Heart left ventricle (tissue), 16 donors: ENCODE measurements at places on chromosomes 7 and 10. TPM values are rescaled to one million over a fixed set of nuclear protein-coding genes. Genes with fewer than 3 reads are reported as not detected.

- DNase-seq, result no peak
These were observed 28.4 kb upstream of the BMPR1A start for GRCh38 chr10:86728056-86728455.

DNA sequence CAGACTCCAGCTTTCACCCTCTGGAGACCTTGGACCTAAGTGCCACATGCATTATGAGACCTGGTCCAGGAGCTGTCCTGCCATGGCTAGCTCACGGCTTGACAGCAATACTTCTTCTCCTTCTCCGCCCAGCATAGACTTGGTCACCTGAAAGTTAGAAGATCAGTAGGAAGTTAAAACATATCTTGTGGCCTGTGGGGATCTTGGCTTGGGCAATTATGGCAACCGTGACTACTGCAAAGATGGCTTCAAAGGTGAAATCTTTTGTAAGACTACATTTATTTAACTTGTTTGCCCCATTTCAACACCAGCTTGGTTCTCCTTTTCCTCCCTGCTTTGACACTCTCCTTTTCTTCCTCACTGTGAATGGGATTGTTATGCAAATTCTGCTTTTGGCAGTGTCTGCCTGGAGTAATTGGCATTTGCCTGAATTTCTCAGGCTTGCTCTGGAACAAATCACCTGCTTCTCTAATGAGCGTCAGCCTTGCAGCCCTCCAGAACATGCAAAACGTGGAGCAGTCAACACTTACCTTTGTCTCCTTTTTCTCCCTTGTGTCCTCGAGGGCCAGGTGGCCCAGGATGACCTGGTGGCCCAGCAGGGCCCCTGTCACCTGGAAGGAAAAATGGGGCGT lies 53.4 kb downstream of the COL17A1 start:
- no peak for DNase-seq

The CTNNA3 gene
- 86.4 TPM for total RNA-seq

DNA sequence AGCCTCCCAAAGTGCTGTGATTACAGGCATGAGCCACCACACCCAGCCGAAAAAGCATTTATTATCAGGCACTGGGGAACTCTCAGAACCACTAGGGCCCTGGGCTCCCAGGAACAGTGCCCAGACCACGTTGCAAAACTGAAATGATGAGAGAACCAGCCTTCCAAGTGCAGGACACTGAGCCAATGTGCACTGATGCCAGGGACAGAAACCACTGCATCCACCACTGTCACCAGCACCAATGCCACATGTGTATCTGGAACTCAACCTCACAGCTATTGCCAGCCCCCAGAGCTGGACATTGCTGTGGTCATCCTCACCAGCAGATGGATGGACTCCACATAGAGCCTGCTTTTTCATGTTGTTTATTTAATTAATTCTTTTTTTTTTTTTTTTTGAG lies 28.2 kb upstream of the TPST1 start:
- DNase-seq, result no peak

The LRRC4 gene
- 4.0 TPM for total RNA-seq

DNA sequence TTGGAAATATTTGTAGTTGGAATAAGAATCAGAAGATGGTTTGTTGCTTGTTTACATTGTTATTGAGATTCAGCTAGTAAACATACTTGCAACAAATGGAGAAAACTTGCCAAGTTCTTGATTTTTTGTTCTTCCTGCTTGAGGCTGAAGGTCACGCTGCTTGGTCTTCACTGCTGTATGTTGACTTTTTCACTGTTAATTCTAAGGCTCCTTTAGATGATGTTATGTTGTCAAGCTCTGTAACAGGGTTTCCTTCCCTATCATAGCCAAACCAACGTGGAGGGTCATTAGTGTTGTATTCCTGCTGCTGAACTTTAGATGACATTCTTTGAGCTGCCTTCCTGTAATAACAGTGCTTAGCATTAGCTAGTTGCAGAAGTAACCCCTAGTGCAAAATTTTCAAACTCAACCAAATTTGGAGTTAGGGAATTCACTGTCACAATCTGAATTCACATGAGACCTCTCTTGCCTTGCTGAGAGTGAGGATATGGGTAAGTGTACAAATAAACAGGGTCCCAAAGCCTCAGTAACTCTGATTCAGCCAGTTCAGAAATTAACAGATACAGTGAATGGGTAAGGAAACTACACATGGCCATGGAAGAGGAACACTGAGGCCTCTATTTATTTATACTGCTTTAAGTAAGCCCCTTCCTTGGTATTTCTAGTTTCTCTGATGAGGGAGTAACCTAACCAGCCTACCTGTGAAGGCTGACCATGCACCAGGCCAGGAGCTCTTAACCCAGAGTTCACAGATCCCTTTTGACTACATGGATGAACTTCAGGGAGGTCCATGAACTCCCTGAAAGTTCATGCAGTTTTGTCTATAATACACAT lies 64.6 kb downstream of the FAM185A start:
- no peak for DNase-seq

- DNase-seq, result no peak
These were observed 975.8 kb upstream of the LRRTM3 start for GRCh38 chr10:65950075-65950474.

The AGAP6 gene
- 5.0 TPM for total RNA-seq

The PNLIP gene
- 2.3 TPM for total RNA-seq

- DNase-seq, result no peak
These were observed 178.0 kb upstream of the FAM3C start for GRCh38 chr7:121574109-121574508.

DNA sequence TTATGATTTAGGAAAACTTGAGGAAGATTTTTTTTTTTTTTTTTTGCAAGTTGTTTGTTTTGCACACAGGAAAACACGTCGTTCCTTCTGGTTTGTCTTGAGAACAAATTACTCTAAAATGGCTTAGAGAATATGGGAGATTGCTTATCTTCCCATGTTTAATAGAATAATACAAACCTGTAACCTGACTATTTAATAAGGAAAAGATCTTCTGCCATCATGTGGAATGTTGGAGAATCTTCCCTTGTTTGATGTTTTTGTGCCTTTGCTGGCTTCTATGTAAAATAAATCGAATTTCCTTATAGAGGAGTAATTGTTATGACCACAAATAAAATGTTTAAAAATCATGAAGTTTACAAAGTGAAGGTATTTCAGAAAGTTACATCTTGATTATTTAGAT lies 818.8 kb downstream of the GATA3 start:
- DNase-seq, result no peak

GRCh38 chr10:74977913-74978847 lies 133.3 kb upstream of the SAMD8 start:
- DNase-seq, result no peak

DNA sequence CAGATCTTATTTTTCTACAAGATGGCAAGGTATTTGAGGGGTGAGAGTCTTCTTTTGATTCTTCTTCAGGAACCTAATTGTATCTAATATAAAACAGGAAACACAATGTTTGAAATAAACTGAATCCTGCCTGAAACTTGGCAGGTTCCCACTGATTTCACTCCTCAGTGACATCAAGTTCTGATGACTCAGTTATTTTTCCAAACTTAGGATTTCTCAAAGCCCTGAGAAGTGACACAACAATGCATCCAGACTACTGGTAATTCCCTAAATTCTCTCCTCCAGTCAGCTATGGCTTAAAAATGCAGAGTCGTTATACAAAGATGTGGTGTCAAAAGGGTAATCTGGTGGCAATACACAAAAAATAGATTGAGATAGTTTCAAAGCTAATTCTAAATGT lies 80.9 kb downstream of the ABLIM1 start:
- no peak for DNase-seq

DNA sequence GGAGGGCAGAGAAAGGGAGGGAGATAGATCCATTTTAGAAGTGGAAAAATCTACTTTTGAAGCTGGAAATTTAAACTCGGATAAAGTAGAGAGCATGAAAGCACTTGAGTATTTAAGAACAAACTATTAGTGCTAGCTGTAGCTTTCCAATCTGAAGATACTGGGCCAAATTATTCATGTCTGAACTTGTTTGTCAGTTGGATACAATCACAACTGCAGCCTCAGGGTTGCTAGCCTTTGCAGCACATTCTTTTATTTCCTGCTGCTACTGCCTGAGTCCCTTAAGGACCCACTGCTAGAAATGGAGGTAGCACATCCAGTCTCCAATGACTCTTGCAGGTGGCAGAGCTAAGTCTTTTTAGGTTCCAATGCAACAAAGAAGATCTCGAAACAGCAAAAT lies 8.3 kb upstream of the SLC25A13 start:
- DNase-seq, result no peak

- DNase-seq, result no peak
These were observed 110.7 kb downstream of the HIP1 start for GRCh38 chr7:75628055-75628454.

- no peak for DNase-seq
These were observed 243.1 kb downstream of the FGFR2 start for GRCh38 chr10:121355161-121355560.

The ABCA13 gene
- total RNA-seq, result 0.09 TPM

- peak; percentile 10 for DNase-seq
These were observed 60.7 kb downstream of the ZRANB1 start for GRCh38 chr10:125002423-125003145.

The SGPL1 gene
- 9.0 TPM for total RNA-seq

DNA sequence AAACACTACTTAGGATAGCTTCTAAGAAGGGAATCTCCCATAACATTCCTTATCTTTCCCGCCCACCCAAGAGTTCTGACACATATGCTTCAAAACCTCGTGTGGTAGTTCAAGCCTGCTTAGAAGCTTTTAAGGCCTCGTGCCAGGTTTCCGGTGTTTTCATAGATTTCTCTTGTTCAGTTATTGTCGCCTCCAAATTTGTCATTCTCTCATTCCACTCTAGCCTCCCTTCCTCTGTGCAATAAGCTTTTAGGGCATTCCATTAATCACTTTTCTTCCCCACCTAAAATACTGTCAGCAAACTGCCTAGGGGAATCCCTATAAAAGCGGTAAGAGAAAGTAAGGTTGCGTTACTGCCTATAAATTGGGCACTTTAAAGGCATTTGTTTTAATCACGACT lies 718 bp upstream of the BPGM start:
- DNase-seq, result no peak

DNA sequence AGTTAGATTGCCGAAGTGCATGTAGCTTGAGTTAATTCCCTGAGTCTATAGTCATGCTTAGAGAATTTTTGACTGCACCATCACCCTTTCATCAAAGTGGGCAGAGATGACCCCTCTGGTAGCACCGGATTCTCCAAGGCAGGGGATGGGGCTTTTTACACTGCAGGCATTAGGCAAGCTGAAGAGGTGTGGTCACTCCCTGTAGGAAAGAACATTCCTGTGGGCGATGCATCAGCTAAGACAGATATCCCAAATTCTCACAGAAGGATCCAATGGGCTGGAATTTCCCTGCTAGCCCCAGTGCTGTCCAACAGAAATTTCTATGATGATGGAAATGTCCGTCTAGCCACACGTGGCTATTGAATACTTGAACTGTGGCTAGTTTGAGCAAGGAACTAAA lies 118.2 kb downstream of the ADAM12 start:
- no peak for DNase-seq

DNA sequence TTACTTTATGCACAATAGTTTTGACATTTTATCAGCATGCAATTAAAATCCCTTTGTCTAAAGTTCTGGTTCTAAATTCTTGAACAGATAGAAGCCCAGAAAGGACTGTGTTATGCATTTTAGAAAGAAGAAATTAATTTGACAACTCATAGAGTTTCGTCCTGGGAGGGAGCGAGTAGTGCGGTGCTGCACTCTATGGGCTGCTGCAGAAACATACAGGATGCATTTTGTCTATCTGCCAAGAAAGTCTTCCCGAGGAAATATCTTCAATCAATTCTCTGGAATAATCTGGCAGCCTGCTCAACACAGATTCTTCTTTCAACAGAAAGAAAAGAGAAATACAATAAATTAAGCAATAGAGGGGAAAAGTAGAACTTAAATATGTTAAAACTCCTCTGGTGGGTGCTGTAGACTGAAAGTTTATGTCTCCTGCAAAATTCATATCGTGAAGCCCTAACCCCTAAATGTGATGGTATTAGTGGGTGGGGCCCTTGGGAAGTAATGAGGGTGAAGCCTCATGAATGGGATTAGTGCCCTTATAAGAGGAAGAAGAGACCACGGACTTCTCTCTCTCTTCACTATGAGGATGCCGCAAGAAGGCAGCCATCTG lies 39.0 kb upstream of the IFRD1 start:
- no peak for DNase-seq

DNA sequence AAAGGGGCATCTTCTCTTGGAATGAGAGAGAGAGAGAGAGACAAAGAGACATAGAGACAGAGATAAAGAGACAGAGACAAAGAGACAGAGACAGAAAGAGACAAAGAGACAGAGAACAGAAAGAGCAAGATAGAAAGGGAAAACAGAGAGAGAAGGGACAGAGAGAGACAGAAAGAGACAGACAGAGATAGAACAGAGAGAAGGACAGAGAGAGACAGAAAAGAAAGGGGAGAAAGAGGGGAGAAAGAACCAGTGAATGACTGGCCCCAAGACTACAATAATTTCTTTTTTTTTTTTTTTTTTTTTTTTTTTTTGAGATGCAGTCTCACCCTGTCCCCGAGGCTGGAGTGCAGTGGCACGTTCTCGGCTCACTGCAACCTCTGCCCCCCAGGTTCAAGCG lies 7.6 kb downstream of the TMEM130 start:
- no peak for DNase-seq

GRCh38 chr7:138929969-138930368 lies 51.2 kb downstream of the KIAA1549 start:
- no peak for DNase-seq

DNA sequence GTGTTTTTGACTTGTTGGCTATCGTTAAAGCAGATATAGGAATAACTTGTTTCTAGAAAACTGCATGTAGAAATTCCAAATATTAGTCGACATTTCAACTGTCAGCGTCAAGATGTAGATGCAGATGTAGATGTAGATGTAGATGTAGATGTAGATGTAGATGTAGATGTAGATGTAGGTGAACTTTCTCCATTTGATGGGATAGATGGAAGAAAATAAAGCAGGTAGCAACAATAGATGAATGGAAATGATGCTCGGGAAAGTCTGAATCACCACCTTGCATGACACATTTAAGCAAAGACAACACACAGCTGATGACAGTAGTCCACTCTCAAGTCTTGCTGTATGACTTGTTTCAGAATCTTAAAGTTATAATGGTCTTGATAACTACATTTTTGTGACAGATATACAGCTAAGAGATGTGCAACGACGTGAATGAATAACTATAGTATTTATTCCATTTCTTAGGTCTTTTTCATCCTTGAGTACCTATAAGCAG lies 53.5 kb downstream of the SND1 start:
- no peak for DNase-seq

The ACSM6 gene
- not detected for total RNA-seq

- no peak for DNase-seq
These were observed 903.3 kb downstream of the CCSER2 start for GRCh38 chr10:85231534-85232270.
